Foreskin fibroblast (primary cell): ENCODE measurements at places on chromosomes 3 and 15.

- DNase-seq = no peak
Observed at GRCh38 chr3:130929804-130930203, 35.9 kb downstream of the ATP2C1 start.

- DNase-seq = no peak
Observed at GRCh38 chr3:72839057-72839456, 9.2 kb downstream of the SHQ1 start.

- DNase-seq = no peak
Observed at GRCh38 chr3:96831175-96831574, 16.8 kb downstream of the EPHA6 start.

- no peak for DNase-seq
Observed at GRCh38 chr3:43043071-43043766, 62.7 kb downstream of the POMGNT2 start.

GRCh38 chr15:62711691-62712454 is 330.7 kb upstream of the TPM1 start:
- DNase-seq = peak; percentile 42

GRCh38 chr3:26316472-26316871 is 306.1 kb upstream of the LRRC3B start:
- DNase-seq = no peak

DNA sequence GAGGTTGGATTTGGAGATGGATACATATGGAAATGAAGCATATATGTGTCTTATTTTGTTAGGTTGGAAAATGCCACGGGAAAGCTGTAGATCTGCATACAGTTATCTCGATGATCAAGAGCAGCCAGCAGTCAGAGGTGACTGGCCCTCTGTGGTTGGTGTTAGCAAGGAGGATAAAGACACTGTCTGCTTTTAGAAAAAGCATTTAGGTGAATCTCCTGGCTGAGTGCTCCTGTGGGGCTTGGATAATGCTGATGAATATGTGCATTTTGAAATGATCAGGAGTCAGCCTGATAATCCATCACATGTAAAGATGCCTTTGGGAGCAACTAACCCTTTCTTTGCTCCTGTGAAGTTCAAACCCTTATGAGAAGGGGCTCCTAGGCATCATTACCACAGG is 24.9 kb upstream of the GLCE start:
- DNase-seq = no peak

DNA sequence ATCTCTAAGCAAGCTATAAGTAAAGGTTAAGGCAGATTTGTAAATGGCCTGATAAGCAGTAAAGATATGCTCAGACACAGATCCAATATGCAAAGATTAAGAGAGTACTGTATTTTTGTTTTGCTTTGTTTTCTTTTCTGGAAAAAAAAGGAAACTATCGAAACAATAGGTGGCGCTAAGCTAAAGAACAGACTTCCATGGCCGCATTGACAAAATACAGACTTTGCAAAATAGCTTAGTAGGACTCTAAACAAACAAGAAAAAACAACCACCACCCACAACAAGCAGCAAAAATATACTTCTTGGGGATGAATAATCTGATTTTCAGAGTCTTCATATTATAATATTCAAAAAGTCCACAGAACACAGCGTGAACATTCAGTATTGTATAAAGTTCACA is 758.4 kb upstream of the ROBO1 start:
- no peak for DNase-seq
